Stimulated activated CD4-positive, alpha-beta T cell treated with anti-CD3 and anti-CD28 coated beads, Interleukin-1b, Interleukin-23, amount 100 ng/mL, for 4 hours (primary cell): ENCODE measurements at places on chromosomes 12 and 14.

DNA sequence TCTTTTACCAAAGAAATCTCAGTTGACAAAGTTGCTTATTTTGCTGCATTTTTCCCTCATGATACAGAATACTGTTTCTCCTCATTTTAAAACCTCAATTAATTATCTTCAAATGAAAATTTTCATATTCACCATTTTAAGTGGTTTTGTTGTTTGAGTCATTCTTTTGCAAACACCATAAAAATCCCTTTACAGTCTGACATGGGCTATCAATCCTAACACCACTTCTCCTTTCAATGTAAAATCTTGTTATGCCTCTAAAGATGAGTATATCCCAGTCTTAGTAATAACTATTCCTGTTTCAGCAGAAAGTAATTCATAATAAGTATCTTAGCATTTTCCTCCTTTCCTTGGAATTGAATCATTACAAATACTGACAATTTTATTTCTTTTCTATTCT lies 192.2 kb downstream of the SYT1 start:
- DNase-seq: no peak

DNA sequence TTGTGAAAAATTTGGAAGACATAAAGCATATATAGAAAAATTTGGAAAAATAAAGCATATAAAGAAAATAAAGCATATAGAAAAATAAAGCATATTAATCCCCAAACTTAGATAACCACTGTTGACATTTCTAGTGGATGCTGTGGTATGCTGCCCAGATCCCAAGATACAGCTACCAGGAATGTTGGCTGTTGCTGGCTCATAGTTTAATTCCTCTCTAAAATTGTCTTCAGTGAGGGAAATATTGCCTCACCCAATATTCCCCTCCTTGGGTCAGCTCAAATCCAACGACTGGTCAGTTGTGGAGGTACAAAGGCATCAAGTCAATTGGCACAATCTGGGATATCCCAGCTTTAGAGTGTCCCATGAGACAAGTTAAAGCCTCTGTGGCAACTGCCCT lies 10.1 kb upstream of the KICS2 start:
- no peak for DNase-seq

DNA sequence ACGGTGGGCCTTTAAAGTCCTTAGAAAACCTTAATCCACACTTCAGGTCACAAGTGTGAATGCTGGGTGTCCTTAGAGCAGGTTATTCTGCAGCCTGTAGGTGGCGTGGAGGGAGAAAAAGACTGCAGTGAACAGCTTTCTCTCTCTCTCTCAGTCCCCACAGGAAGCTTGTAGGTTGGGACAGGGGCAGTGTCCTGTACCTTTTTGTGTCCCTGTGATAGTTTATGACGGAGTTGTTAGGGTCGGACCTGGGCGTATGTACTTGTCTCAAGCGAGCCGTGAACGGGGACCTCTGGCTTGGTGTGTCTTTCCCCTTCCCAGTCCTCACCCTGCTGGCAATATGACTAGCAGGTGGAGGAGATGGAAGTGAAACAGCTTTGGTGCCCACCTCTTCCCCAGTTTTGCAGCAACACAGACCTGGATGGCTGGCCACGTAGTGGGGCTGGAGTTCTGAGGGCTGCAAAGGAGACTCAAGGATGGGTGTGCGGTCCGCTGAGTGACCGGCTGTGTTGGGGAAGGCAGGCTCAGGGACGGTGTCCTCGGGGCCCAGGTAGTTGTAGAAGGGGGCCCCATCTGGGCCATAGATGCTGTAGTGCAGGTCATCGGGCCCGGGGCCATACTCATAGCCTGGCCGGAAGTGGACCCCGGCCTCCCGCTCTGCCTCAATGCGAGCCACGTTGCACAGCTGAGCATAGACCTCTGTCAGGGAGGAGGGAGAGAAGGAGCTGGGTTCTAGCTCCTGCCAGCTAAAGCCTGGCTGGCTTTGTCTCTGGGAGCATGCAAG lies 8.9 kb downstream of the ISCA2 start:
- no peak for DNase-seq

DNA sequence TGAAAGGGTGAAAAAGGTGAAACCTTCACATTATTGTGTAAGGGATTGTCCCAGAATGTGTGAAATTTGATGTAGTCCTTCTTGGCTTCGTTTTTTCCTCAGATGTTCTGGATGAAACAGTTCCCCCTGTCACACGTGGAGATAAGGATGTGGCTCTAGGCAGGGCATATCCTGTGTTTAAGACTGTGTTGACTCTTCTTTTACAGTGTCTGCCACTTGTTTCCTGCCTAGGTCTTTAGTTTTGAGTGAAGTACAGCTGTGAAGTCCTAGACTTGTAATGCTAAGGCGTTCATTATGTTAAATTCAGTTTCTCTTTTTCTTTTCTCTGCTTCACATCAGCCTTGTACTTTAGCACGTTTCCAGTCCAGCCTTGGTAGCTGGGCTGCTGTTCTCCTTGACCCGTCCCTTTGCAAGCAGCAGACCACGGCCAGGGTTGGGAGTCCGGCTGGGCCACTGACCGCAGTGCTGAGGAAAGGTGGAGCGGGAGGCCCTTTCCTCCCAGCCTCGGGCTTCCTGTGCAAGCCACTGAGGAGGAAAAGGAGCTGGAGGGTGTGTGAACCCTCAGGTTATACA lies 59.1 kb downstream of the RASSF3 start:
- DNase-seq: no peak

- no peak for DNase-seq
Measured at GRCh38 chr12:108332791-108333382, 6.2 kb downstream of the CMKLR1 start.

DNA sequence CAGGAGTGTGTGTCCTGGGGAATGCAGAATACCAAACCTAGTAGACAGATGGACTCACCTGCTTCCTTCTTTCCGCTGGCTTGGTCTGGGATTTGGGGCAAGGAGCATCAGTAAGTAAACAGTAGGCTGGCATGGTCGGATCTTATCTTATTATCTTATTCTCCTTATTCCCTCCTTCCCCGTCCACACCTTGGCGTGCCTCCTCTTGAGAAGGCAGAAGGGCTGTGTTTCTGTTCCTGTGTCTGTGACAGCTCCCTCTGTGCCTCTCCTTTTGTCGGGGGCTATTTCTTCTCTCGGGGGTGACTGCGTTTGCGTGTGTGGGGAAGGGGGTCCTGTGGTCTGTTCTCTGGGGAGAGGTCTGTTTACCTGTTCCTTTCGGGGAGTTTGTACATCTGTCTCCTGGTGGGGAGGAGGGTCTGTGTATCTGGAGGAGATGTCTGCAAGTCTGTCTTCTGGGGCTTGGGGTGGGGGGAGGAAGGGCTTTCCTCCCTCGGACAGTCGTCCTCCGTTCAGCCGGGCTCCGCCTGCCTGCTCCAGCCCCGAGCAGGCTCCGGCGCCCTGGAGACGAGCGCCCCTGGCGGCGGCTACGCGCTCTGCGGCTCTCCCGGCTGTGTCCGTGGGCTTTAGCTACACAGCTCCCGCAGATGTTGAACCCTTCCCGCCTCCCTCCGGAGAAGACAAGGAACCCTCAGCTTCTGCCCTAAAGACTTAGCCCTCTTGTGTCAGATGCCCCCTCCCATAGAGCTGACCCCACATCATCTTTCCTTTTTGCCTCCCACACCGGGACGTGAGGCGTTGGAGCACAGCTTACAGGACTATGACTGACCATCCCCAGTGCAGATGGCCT lies 4.4 kb downstream of the KRT86 start:
- DNase-seq: peak; percentile 62

- no peak for DNase-seq
Measured at GRCh38 chr14:23865502-23865901, 88.1 kb upstream of the DHRS4 start.

GRCh38 chr12:11576104-11576503 lies 73.4 kb upstream of the ETV6 start:
- DNase-seq: no peak

GRCh38 chr14:88269806-88270420 lies 53.2 kb downstream of the KCNK10 start:
- DNase-seq: no peak

DNA sequence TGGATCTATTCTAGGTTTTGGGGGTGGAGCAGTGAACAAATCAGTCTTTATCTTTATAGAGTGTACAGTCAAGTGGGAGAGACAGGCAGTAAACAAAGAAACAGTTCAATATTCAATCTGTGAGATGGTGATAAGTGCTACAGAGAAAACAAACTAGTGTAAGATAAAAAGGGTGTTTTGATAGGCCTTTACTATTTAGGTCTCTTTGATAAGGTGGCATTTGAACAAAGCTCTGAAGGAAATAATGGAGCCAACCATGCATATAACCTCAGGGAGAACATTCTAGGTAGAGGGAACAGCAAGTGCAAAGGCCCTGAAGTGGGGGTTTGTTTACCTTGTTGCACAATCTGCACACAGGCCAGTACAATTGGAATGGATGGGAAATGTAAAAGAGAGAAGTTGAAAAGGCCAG lies 47.3 kb downstream of the PTPN11 start:
- DNase-seq: no peak

- DNase-seq: no peak
Measured at GRCh38 chr12:7017870-7018349, 366 bp downstream of the LPCAT3 start.

DNA sequence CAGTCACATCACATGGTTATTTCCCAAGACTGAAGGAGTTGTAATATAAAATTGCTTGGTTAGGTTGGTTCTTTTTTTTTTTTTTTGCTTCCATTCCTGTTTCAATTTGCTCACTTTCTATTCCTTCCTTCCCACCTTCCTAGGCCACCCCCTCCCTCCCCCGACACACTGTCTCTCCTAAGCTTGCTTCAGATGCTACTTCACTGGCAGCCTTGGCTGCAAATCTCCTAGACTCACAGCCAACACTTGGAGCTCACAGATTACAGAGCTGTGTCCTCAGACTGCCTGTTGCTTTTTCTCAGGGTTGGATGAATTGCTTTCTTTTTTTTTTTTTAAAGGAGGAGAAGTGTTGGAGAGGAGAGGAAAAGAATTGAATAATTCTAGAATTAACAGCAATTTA lies 77.3 kb upstream of the GRIN2B start:
- DNase-seq: no peak

DNA sequence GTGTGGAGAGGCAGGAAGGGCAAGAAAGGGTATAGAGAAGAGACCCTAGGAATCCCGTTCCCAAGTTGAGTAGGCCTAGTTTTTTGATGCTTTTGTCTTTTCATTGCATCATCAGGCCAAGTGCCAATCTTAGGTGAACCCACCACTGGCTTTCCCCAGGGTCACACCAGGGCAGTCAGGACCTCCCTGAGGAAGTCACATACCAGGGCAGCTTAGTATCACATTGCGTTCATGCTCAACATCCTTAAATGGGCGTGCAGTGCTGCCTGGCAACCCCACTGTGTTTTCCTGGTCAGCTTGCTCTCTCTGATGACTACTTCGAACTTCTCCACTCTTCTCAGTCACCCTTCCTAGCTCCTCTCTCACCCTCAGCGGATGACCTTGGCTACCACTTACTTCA lies 9.0 kb downstream of the ASIC1 start:
- no peak for DNase-seq

DNA sequence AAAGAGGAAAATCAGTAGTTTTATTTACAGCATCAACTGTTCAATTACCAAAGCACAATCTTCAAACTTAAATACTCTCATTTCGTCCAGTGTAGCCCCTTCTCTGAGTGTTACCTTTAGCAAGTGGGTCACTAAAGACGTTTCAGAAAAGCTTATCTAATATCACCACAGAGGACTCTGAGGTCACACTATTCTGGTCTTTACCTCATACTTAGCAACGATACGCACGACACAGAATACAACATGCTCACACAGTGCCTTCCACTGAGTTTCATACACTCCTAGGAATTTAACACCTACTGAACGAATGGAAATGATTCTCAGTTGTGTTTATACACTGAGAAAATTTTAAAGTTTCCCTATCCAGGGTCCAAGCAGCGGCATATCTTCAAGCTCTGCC lies 2.0 kb downstream of the SYT10 start:
- DNase-seq: no peak

DNA sequence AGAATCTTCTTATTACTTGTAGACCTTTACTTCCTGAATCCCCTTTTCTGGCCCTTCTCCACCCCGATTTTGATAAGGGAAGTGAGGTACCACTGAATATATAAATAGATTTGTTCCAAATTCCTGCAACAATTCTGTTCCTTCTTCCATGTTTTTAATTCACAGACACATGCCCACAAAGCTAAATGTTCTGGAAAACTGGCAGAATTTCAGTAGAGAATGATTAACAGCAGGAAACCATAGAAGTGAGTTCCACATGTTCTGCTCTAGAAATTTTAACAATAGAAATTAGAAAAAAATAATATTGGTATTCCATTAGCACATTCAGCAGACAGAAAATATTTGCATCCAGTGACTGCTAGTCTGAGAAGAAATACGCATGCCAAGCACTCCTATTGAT lies 139.6 kb downstream of the SLC2A13 start:
- DNase-seq: no peak

DNA sequence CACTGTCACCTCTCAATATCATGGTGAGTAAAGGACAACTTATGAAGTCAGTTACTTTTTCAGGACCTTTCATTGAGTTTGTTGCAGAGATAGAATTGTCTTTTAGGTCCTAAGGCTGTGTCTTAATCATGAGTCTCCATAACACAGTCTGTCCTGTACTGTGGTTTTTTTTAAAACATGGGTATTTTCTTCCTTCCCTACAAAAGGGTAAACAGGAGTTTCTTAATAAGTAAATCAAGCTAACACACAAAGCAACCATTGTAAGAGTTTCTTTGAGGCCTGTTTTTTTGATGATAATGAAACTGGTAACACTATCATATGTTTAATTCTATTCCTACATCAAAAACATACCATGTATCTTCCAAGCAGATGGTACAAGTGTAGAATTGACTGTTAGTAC lies 101.4 kb downstream of the PLEKHA5 start:
- no peak for DNase-seq

DNA sequence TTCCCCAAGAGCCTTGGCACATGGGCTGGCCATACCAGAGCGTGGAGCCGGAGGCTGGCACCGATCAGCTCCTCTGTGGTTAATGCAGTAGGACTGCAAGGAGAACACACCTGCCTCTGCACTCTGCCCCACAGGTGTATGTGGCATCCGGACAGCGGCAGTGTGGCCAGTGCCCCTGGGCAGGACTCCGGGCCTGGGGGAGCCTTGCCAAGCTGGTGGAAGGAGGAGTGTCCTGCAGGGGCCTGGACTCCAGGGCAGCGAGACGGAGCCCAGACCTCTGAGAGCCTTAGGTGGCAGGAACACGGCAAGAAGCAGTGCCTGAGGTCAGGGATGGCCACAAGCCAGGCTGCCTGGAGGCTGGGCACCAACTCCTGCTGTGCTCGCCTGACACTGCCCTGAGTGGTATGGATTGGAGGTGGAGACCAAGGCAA lies 5.3 kb upstream of the BEGAIN start:
- DNase-seq: no peak

GRCh38 chr14:92607702-92608429 lies 94.3 kb downstream of the RIN3 start:
- no peak for DNase-seq

DNA sequence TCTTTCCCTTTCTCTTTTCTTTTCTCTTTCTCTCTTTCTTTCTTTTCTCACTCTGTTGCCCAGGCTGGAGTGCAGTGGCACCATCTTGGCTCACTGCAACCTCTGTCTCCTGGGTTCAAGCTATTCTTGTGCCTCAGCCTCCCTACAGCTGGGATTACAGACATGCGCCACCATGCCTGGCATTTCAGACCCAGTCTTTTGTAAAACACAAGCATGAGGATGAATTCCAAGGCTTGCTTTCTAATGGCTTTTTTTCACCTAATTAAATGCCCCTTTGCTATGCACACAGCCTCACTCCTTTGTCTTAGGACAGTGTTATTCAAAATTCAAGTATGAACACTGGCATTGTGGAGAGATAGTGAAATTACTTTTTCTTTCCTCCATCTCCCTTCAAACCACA lies 6.0 kb upstream of the SLC38A2 start:
- DNase-seq: no peak
